ENCODE measurements at places on chromosomes 11 and 22.

- no peak for DNase-seq
Observed at GRCh38 chr11:96234866-96235441, 108.0 kb downstream of the MAML2 start.

DNA sequence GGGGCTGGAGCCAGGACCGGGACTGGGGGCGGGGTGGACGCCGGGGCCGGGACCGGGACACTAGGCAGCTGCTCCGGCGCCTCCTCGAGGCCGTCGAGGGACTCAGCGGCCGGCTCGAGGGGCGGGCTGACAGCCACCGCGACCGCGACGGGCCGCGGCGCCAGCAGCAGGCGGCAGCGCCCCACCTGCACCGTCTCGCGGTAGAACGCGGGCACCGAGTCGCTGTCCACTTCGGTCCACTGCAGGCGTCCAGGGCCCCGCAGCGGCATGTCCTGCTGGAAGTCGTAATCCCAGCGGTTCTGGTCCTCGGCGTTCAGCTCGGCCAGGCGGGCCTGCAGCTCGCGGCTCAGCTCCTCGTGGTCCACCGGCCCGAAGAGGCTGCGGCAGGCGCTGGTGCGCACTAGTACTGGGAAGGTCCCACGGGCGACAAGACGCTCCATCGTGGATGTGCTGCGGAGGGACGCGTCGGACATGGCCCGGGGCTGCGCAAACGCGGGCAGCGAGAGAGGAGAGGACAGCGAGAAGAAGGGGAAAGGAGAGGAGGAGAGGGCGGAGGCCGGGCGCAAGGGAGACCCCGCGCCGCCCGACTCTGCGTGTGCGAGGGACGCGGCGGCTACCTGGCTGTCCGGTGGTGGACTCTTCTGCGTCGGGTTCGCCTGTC lies 428 bp downstream of the CDKN1C start:
- no peak for DNase-seq

DNA sequence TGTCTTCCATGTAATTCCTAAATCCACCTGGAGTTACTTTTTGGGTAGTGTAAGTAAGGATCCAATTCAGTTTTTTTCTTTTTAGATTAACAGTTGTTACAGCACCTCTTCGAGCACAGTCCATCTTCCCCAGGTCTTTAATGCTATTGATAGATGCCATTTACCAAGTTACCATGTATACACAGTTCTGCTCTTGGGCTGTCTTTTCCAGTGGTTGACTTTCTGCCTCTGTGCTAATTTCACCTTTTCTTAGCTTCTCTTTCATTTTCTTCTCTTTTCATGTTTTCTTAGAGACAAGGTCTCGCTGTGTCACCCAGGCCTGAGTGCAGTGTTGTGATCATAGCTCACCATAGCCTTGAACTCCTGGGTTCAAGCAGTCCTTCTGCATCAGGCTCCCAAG lies 12.0 kb downstream of the ATXN10 start:
- DNase-seq = no peak

GRCh38 chr11:47480762-47481161 lies 31.8 kb upstream of the RAPSN start:
- DNase-seq = no peak

- no peak for DNase-seq
Observed at GRCh38 chr11:118688851-118689502, 9.5 kb upstream of the TREH start.

- DNase-seq = no peak
Observed at GRCh38 chr11:132402071-132402684, 1031.8 kb downstream of the NTM start.

GRCh38 chr11:124930799-124931198 lies 5.0 kb downstream of the HEPACAM start:
- DNase-seq = no peak

- no peak for DNase-seq
Observed at GRCh38 chr11:100815787-100816330, 128.8 kb downstream of the ARHGAP42 start.

DNA sequence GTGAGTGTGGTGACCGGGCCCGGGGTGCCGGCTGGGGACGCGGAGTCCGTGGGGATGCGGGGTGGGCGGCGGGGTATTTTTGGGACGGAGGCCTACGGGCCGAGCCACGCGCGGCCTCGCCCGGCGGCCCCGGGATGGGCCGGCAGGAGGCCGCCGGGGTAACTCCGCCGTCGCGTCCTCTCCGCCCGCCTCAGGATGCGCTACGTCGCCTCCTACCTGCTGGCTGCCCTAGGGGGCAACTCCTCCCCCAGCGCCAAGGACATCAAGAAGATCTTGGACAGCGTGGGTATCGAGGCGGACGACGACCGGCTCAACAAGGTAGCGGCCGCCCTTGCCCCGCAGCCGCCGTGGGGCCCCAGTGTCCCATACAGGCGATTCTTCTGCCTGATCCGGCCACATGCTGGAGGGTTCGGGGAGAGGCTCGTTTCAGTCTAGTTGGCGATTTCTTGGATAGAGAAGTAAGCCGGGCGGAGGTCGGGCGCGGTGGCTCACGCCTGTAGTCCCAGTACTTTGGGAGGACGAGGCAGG lies 337 bp downstream of the RPLP2 start:
- no peak for DNase-seq

DNA sequence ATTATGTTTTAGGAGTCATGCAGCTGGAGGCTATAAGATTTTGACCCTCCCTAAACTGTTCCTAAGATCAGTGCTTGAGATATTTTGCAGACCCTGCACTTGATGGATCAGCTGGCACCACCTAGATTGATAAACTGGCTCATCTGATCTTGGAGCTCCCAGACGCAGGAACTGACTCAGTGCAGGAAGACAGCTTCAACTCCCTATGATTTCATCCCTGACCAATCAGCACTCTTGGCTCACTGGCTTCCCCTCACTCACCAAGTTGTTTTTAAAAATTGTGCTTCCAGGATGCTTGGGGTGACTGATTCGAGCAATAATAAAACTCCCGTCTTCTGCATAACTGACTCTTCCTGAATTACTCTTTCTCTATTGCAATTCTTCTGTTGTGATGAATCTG lies 637.5 kb upstream of the FAT3 start:
- no peak for DNase-seq

- no peak for DNase-seq
Observed at GRCh38 chr11:117171404-117172061, 7.0 kb upstream of the SIDT2 start.
